ENCODE measurements at places on chromosomes 4 and X.

GRCh38 chr4:176504118-176504517 lies 184.4 kb downstream of the SPCS3 start:
- no peak for DNase-seq

DNA sequence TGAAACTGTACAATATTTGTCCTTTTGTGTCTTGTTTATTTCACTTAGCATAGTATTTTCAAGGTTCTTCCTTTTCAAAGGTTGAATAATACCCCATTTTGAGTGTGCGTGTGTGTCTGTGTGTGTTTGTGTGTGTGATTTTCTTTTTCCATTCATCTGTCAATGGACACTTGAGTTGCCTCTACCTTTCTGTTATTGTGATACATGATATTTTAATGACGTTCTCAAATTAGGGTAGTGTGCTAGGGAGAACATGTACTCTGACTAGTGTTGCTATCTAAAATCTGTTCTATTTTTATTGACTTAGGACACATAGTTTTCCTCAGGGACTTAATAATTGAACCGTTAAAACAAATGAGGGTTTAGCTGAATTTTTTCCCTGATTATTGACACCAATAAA lies 9.9 kb downstream of the MMRN1 start:
- DNase-seq: no peak

DNA sequence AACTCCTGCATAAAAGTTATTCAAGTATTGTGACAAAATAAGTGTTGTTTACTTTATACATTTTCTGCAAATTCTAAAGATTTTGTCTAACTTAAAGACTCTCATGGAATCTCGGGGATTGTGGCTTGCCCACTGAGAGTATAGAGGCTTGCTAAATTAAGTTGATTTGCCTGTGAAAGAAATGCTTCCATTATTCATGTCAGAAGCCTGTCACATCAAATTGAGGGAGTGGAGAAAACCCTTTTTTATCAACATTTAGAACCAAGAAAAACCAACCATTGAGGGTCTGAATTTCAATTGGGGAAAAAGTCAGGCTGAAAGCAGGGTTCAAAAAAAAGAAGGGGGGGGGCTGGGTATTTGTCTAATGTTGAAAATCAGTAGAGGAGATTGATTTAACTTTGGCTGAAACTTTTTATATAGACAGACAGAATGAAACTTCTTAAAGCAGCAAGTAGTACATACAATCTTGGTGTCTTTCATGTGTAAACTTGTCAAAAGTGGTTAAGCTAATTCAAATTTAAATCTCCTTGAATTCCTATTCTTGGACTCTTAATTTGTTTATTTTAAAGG lies 144.8 kb upstream of the CXorf66 start:
- no peak for DNase-seq

DNA sequence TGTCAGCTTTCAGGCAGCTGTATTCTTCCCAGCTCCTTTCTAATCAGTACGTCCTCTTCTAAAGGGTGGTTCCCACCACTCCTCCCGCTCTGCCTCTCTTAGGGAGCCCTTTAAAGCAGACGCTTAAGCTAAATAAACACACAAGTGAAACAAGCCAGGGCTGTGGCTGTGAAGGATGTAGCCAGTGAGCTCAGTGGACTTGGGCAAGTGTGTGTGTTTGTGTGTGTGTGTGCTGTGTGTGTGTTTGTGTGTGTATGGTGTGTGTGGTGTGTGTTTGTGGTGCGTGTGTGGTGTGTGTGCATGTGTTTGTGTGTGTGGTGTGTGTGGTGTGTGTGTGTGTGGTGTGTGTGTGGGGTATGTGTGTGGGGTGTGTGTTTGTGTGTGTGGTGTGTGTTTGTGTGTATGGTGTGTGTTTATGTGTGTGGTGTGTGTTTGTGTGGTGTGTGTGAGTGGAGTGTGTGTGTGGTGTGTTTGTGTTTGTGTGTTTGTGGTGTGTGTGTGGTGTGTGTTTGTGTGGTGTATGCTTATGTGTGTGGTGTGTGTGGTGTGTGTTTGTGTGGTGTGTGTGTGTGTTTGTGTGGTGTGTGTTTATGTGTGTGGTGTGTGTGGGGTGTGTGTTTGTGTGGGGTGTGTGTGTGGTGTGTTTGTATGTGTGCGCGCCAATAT lies 283.3 kb downstream of the PTTG2 start:
- no peak for DNase-seq

- DNase-seq: no peak
Measured at GRCh38 chr4:73613130-73613529, 7.1 kb downstream of the RASSF6 start.

DNA sequence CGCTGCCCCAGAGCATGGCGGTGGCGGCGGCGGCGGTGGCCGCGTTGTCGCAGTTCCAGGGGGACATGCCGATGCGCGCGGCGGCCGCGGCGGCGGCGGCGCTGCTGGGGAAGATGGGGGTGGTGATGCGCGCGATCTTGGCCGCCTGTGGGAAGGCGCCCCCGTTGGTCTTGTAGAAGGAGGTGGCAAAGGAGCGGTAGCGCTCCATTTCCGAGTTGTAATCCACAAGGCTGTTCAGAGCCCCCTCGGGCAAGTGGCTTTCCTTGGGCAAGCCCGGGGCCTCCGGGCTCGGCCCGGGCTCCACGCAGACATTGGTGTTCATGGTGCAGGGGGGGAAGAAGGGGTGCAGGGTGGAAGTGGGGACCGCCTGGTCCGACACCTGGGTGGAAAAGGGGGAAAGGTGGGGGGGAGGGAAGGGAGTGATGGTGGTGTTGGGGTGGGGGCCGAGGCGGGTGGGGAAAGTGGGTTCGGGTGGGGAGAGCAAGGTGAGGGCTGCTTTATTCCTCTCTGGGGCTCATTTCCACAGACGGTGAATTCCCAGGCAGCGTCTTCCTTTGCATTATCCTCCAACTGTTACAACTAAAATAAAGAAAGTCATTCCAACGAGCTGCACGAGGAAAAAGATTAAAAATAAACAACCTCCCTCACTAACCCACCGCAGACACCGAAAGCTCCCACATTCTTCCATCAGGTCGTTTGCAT lies 3.1 kb downstream of the CXXC4 start:
- no peak for DNase-seq
